ENCODE measurements at places on chromosomes 3 and 15.

DNA sequence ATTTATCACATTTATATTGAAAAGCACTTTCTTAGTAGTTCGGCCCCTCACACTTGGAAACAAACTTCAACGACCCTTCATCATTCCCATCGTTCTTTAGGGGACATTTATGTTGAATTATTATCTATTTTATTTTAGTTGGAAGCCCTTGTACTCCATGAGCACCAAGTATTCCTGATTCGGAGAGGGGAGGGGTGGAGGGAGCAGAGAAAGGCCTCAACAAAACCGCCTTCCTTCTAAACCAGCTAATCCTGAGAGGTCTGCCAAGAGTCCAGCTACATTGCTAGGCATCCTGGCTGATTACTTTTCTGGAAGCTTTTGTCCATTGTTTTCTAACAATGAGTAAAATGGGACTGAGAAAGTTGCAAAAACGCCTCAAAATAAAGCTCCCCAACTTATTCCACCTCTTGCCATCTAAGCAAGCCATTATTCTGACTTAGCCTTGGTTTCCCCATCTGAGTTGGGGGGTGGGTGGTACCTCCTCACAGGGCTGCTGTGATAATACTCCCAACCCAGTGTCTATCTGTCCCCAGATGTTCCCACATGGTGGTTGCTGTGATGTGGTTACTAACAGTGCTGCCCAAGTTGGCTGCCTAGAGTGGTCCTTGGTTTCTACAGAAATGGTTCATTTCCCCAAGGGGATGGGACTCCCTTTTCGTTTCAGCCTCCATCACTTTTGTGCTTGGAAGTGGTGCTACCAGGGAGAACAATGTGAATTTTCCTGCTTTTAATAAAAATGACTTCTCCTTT is 1.2 kb upstream of the TMEM158 start:
- DNase-seq = no peak

- DNase-seq = peak; percentile 49
These were observed 1.1 kb downstream of the CHCHD4 start for GRCh38 chr3:14123308-14124222.

DNA sequence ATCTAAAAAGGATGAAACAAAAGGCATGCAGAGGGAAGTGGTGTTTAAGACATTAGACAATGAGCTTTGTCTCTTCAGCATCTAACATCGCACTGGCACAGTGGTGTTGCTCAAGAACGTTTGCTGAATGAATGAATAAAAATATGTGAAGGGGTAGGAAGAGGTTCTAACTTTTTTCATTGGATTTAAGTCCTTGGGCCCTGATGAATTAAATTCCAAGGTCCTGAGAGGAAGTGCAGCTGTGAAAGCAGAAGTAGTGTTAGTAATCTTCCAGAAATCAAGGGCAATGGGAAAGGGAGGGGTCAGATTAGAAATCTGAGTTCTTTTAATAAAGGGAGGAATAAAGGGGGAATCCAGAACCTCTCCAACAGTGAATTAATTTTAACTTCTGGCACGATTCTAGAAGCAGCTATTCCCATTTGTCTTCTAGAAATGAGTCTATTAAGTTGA is 29.6 kb downstream of the TLNRD1 start:
- DNase-seq = no peak

- DNase-seq = no peak
These were observed 212.4 kb upstream of the POU1F1 start for GRCh38 chr3:87488765-87489164.

DNA sequence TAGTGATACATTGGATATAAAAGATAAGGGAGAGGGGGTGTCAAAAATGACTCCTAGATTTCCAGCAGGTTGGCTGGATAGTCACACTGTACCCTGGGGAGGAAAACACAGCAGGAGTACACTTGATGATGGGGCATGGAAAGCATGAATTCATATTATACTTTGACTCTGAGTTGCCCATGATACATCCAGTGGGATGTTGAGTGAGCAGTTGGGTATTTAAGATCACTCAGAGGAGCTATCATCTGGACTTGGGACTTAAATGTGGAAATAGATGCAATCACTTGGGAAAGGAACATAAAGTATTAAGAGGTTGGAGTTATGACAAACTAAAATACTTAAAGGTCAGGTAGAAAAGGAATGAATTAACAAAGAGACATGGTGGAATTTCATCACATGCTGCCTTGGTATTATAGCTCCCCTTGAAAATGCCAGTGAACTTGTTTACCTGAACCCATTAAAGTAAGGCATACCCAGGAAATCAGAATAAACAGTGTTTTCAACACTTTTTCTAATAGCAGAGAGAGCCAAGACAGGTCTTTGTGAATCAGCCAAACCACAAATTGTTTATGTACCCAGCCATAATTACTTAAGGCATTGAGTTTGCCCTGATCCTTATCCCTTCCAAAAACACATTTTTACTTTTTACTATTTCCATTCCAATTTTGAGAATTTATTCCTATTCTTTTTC is 49.9 kb upstream of the ABI3BP start:
- no peak for DNase-seq

DNA sequence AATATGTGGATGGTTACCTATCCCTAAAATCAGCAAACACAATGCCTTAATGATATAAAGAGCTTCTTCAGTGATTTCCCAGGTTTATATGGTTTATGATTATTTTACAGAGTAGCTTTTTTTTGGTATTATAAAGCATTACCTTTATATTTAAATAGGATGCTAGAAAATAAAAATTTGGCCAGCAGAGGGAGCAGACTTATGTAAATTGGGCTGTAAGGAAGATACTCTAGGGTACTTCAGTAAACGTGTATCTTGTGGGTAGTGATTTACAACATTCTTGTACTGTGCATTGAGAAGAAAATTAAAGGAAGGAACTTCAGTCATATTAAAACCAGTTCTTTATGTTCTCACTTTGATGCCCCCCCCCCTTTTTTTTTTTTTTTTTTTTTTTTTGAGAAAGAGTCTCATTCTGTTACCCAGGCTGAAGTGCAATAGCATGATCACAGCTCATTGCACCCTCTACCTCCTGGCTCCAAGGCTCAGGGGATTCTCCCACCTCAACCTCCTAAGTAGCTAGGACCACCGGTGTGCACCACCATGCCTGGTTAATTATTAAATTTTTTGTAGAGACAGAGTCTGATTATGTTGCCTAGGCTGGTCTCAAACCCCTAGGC is 167.9 kb downstream of the BBX start:
- no peak for DNase-seq

DNA sequence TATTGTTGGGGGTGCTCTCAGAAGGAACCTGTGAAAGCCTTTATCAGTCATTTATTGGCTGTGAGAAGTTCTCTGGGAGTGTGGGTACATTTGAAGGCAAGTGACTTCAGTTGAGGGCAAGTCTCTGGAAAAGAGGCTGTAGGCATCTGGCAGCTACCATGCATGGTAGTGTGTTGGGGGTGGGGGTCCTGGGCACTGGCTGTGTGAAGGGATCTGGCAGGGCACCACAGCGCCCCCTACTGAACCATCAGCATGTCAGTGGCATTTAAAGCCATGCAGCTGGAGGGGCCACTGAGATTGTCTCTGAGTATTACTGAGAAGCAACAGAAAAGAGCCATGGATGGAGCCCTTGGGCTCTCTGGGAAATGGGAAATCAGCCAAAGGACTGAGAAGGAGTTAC is 30.6 kb downstream of the CRTAP start:
- DNase-seq = peak; percentile 60

DNA sequence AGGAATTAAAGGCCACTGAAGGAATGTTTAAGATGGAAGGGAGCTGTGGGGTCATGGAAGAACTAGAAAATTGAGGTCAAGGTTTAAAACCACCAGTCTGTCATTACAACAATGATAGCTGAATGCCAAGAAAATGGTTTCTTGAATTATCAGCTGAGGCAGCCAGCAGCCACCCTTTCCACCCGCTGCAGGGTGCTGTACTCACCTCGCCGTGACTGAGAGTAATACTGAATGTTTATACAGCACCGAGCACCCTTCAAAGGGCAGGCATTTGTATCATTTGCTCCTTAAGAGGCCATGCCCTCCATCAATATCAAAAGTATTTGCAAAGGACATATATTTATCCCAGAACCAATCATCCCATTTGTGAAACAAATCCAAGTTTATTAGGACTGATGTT is 402.8 kb downstream of the VPS13C start:
- no peak for DNase-seq

DNA sequence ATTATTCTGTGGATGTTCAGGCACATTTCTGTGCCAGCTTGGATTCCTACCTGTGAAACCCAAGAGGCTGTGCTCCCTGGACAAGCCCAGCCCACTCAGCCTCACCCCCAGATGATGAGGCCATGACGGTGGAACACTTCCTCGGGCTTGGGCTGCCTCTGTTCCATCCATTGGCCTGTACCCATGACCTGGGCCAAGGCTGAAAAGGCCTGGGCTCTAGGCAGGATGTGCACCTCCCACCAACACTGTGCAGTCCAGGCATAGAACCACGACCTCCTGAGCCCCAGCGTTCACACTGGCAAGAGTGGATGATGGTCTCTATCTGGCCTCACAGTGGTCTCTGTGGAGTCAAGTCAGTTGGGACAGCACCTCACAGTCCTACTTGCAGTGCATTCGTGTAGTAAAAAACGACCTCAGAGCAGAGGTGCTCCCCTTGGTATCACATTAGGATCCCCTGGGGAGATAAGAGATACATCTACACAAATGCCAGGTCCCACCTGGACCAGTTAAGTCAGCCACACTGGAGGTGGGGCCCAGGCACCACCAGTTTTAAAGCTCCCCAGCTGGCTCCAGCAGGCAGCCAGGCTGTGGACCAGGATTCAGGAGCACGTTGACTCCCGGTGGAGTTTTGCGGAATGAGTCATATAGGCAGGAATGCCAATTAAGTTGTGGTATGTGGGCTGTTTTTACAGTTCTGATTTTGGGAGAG is 39.0 kb upstream of the IGF1R start:
- peak; percentile 96 for DNase-seq

DNA sequence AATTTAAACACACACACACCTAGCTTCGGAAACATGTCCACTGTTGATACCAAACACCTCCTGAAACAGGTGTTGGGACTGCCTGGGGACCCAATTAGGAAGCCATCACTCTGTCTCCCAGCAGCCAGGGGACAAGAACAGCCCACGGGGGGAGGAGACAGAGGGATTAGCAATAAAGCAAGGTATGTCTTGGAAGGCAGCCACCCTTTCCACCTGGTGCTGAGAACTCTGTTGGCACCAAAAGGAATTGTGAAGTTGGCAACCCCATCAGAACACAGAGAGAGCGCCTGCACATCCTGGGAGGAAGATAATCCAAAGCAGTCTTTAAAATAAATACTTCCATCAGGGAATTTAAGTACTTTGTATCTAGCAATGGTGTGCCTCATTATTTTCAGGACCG is 111.0 kb downstream of the ADAMTS17 start:
- no peak for DNase-seq

DNA sequence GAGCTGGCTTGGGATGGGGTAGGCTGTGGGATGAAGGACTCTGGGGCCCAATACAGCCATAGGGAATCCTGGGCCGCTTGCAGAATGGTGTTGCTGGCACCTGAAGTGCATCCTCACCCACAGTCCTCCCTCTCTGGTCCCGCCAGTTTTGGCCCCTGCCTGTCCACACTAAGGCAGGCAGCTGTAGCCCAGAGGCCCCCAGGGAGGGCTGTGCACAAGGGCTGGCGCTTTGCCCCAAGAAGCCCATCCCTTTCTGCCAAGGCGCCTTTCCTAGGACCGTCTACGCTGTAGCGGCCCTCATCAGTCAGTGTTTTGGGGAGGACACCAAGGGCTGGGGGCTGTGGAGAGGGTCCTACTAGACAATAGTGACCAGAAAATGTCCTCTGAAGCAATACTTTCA is 116.2 kb upstream of the ABHD17C start:
- peak; percentile 30 for DNase-seq

DNA sequence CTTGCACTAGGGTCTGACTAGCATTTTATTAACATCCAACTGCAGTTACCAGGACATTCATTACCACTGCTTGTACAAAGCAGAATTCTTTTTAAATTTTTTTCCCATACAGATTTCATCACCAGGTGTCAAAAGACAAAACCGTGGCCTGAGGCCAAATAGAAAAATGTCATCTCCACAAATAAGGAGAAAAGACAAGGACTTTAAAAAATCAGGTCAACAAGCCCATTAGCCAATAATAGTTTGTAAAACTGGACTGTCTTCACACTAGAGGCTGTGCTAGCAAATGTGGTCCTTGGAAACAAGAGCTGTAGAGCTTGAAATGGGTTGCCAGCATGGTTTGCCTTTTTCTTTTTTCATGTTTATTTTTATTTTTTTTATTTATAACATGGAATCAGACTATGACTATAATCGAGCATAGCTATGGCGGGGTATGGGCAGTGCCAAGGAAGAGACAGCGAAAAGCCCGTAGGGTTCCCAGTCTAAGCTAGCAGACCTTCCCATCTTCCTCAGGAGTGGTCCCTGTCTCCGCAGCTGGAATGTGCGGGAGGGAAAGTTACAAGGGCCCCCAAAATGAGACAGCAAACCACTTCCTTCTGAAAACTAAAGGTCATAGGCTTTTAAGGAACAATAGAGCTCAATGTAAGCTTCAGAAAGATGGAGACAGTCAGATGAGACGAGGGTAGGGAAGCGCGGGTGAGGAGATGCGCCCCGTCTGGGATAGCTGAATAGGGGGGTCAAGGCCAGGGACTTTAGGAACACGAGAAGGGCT is 1.5 kb downstream of the PTPN9 start:
- no peak for DNase-seq

- no peak for DNase-seq
These were observed 126.0 kb upstream of the ANKRD28 start for GRCh38 chr3:15923640-15924405.

Data from islet precursor cell (in vitro differentiated cells).